ENCODE measurements at places on chromosomes 3 and 15. TPM values are rescaled to one million over a fixed set of nuclear protein-coding genes. Genes with fewer than 3 reads are reported as not detected.

SCAPER gene
- 28.7 TPM for total RNA-seq

GRCh38 chr15:35117543-35118265 is 32.6 kb upstream of the NANOGP8 start:
- no peaks in the 10 kb centered on the region for H3K36me3 ChIP-seq
- H3K4me3 ChIP-seq, result no peak overlapping the region
- DNase-seq, result no peak
- H3K27me3 ChIP-seq, result no peaks in the 10 kb centered on the region
- no peaks in the 10 kb centered on the region for H3K4me1 ChIP-seq

DNA sequence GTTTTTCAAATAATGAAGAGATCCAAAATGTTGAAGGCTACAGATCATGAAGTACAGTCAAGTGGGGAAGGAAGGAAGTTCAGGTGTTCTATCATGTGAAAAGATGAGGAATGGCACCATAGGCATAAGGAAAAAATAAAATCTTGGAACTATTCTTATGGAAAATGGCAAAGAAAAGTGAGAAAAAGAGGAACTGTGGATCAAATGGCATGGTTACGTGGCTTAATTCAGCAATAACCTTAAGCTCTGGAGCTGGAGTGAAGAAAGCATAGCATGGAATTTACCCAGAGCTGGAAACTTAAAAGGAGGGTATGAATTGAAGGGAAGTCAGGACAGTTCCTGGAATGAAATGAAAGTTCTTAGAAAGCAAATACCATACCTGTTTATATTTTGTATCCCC is 14.4 kb downstream of the ETFA start:
- peaks cover 26% of the 10 kb centered on the region for H3K4me1 ChIP-seq
- H3K27me3 ChIP-seq, result no peaks in the 10 kb centered on the region
- no peak for DNase-seq

GRCh38 chr15:87528873-87529272 is 727.7 kb downstream of the NTRK3 start:
- H3K4me3 ChIP-seq, result no peak overlapping the region
- H3K27ac ChIP-seq, result no peak overlapping the region
- no peaks in the 10 kb centered on the region for H3K4me1 ChIP-seq
- no peak for DNase-seq

- H3K27me3 ChIP-seq, result no peaks in the 10 kb centered on the region
- peaks cover 24% of the 10 kb centered on the region for H3K36me3 ChIP-seq
- no peak for DNase-seq
- H3K4me1 ChIP-seq, result peaks cover 24% of the 10 kb centered on the region
- no peak overlapping the region for H3K4me3 ChIP-seq
- H3K27ac ChIP-seq, result no peak overlapping the region
These were observed 58.9 kb downstream of the LRRFIP2 start for GRCh38 chr3:37115446-37115845.

GRCh38 chr3:193556841-193557240 is 2.1 kb upstream of the ATP13A4 start:
- no peak overlapping the region for H3K27ac ChIP-seq
- no peak overlapping the region for H3K4me3 ChIP-seq
- DNase-seq, result no peak
- no peaks in the 10 kb centered on the region for H3K27me3 ChIP-seq

INTS14 gene
- 17.0 TPM for total RNA-seq

All from psoas muscle (tissue), 8 donors.